ENCODE measurements at places on chromosomes 4 and X.
A peak's percentile ranks its signal among the peaks of the same experiment; 100 is the strongest.

DNA sequence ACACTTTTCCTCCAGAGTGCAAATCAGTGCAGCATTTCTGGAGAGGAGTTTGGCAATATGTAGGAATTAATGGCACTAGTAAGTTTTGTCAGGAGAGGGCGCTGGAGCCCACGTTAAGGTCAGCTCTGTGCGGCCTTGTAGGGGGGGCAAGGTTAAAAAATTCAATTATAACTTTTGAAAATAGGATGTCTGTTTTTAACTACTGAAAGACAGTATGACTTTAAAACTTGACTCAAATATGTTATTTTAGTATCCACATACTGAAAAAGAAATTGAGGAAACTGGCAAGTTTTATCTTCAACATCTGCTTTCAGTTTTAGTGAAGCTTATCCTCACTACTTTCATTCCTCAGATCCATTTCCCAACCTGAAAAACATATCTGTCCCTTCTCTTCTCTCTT is 30.9 kb upstream of the HSD17B13 start:
- DNase-seq = no peak

- DNase-seq = no peak
These were observed 50.6 kb upstream of the EDA start for GRCh38 chrX:69565247-69565815.

DNA sequence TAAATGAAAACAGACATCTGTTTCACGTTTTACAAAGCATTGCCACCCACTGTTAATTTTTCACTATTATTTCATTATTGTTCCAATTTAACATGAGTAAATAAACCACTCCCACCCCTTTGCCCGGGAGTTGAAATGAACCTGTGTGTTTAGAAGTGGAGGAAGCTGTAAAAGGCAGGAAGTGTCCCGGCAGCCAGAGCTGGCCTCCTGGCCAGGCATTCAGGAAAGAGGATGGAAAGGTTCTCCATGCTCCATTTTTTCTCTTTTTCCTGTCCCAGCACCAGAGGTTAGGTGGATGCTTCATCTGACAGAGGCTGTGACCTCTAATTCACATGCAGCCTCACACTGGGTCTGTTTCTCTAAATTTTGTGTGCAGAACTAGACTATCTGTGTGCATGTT is 55.5 kb upstream of the LNX1 start:
- peak; percentile 73 for DNase-seq

- no peak for DNase-seq
These were observed 14.4 kb upstream of the ENAM start for GRCh38 chr4:70614184-70614555.

GRCh38 chr4:139184129-139184528 is 7.1 kb upstream of the ELF2 start:
- no peak for DNase-seq

- DNase-seq = peak; percentile 16
These were observed 44.5 kb upstream of the IL2 start for GRCh38 chr4:122500852-122501501.

DNA sequence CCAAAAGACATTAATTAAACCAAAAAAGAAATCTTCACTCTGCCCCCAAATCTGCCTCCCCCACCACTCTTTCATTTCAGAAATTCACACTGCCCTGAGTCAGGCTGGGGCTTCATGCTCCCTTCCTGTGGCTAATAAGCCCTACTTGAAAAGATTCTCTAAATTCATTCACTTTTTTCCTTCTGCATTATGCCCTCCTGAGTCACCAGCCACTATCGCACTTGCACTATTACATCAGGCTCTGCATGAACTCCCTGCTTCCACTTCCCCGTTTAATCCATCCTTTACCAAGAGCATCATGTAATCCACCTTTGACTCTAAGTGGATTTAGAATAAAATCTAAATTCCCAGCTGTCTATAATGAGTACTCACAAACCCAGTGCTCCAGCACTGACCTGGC is 295.4 kb upstream of the KLF3 start:
- DNase-seq = no peak

- no peak for DNase-seq
These were observed 153.6 kb downstream of the SOWAHB start for GRCh38 chr4:76744241-76744921.

GRCh38 chr4:115275615-115276014 is 162.2 kb upstream of the NDST4 start:
- DNase-seq = no peak

DNA sequence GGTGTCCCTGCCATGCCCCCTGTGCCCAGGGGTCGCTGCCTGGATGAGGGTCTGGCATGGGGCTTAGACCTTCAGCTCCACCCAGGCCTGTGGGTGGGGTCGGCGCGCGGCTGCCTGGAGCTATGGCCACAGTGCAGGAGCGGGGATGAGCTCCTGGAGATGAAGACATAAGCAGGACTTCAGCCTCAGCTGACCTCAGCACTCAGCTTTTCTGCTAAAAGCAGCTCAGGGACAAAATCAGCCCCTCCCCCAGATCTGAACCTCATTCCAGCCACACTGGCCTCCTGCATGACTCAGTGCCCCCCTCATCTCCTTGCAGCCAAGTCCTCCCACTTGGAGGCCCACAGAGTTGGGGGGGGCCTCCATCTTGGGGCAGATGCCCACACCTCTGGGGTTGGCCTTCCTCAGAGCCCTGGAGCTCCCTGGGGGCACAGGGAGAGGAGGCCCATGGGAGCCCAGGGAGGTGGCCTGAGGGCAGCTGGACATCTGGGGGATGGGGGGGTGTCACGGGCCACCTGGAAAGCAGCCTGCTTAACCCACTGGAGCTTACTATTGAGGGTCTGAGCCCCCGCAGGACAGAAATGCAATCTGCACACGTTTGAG is 19.4 kb upstream of the CPLX1 start:
- no peak for DNase-seq

GRCh38 chrX:110359273-110359672 is 625 bp downstream of the RTL9 start:
- no peak for DNase-seq

DNA sequence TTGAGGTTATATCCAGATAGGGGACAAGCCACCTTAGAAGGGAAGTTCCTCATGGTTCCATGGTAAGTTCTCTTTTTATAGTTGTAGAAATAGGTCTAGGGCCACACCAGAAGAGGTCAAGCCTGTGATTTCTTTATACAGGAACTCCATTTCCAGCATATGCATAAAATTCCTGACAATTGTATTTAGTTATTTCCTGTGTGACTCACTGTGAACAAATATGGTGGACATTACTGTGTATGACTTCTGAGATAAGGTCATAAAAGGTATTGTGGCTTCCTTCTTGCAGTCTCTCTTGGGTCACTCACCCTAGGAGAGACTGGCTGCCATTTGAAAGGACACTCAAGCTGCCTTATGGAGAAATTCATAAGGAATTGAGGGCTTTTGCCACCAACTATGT is 2.2 kb upstream of the C4orf36 start:
- no peak for DNase-seq

DNA sequence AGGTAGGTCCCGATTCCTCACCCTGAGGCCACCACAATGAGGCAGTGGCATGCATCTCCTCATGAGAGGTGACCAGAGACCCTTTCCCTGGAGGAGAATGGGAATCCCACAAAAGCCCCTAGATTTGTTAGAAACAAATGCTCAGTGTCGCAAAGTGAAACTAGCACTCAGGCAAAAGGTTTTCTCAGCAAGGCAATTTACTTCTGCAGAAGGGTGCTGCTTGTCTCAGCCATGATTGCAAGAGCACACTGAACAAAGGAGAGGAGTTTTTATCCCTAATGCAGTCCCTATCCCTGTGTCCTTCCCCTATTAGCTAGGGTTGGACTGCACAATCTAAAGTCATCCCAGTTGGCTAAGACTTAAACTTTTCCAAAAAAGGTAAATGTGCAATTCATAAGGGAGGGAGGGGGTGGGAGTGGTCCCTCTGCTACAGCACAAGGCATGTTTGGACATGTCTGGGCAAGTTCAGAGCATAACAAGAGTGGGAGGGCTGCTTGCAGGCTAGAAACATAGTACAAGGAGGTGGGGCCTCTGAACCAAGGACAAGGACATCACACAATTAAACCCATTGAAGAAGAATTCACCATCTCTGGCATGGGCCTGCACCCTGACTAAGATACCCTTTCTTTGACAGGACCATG is 185.3 kb downstream of the CCNG2 start:
- DNase-seq = no peak

DNA sequence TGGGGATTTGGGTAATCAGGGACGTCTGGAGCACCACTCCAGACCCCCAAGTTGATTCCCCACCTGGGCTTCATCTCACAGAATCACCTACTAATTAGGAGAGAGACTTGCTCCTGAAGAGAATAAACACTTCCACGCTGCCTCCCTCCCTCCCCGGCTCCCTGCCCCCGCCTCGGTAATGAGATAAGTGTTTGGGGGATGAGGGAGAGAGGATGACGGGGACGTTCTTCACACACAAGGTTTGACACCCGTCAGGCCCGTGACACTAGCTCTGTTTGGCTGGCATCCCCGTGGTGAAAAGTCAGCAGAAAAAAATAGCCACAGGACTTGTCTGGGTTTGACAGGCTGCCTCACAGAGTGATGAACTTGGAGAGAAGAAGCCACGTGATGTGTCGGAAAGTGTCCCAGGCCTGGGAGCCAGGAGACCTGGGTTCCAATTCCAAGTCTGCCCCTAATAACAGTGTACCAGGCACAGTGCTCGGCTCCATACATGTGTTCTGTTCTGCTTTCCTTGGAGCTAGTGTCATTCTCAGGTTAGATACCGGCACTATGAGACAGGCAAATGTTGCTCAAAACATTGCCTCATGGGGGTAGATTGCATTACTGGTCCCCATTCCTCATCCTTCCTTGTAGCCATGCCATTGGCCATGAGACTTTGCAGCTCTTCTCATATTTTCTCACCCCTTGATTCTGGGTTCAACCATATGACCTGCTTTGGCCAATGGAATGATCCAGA is 578.0 kb downstream of the BCOR start:
- no peak for DNase-seq

DNA sequence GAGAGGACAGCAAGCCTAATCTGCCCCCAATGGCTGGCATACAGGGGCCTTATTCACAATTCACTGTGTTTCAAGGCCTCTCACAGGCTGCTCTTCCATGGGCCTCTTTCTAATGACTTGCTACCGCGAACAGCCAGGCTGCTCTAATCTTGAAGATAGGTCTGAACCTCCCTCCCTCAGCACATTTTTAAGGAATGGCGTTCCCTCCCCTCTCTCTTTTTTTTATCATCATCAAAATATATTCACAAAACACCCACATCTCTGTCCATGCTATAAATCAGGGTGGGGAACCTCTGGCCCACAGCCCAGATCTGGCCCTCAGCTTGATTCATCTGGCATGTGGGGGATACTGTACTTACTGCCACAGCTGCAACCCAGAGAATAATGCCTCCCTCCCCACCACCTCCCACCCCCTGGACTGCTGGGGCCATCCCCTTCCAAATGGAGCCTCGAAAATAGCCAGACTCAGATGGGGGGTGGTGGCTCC is 76.2 kb upstream of the PLAC1 start:
- DNase-seq = no peak

DNA sequence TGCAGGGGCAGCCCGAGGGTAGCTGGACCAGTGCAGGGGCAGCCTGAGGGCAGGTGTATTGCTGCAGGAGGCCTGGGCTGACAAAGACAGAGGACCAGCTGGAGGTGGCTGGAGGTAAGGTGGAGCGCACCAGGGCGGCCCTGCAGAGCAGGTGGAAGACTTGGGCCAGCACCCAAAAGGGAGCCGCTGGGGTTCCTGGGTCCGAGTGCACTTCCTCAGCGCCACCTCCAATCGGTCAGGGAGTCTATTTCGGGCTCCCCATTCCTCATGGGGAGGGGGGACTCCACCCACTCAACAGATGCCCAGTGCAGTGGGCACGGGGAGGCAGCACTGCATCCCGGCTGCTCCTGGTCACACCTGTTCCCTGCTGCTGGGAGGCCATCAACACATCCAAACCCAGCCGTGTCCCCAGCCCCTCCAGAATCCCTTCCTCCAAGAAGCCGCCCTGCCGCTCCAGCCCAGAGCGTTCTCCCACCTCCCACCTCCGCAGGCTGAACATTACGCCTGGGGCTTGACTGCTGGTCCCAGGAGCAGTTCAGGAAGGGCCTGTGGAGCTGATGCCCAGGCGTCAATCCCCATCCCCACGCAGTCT is 1.5 kb downstream of the LRPAP1 start:
- DNase-seq = no peak

DNA sequence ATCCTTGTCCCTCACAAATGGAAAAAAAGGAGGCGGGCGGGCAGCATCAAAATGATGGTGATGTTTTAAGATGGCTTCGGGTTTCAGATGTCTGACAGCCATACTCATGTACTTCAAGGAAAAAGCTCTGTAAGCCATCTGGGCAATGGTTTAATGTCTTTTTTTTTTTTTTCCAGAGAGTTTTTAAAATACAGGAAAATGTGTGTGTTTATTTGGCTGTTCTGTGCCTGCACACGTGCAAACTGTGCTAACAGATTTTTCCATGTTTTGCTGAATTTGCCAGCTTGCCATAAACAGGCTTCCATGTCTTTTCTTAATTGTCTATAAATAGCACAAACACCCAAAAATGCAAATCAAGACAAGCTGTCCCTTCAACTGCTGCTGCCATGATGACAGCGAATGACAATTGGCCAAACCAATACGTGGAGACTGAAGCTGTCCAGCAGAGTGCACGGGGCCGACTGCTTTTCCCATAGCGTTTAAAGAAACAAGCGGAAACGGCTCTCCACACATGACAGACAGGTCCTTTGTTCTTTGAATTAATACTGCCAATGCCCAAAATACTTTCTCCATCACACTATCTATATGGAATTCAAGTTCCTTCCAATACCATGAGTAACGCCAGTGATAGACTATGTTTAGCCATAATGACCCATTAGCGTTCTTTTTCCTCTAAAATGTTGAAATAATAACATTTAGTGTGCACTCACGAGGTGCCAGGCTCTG is 35.7 kb downstream of the AFAP1 start:
- DNase-seq = no peak

DNA sequence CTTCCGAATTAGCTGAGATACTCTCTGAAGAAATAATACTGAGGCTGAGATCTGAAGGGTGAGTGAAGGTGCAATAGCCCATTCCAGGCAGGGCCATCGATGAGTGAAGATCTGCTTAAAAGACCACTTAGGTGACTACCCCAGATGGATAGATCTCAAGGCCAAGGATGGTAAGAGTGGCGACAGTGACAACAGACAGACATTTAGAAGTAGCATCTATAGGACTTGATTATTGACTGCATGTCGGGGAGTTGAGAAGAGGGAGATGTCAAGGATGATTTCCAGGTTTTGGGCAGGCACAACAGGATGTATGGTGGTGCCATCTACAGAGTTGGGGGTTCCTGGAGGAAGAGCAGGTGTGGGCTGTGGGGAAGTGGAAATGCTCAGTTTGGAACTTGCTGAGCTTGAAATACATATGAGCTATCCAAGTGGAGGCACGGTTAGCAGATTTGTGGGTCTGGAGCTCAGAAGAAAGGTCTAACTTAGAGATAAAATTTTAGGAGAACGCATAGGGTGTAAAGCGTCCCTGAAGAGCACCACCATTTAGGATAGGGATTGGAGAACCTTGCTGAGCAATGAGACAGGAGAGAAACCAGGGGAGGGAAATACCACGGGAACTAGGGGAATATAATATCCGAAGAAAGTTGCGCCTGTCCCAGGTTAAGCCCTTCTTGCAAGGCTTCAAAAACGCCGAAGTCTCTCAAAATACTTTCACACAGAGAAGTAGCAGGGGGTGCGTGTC is 688 bp downstream of the UFSP2 start:
- DNase-seq = no peak
